Anterior cingulate cortex (tissue), 58 donors: ENCODE measurements at places on chromosomes 4 and X.

GRCh38 chr4:140305053-140305452, 68.4 kb upstream of the SCOC start:
- DNase-seq = no peak

GRCh38 chr4:10656988-10657387, 27.6 kb downstream of the CLNK start:
- no peak for DNase-seq

GRCh38 chr4:81196126-81196650, 18.8 kb downstream of the PRKG2 start:
- no peak for DNase-seq

DNA sequence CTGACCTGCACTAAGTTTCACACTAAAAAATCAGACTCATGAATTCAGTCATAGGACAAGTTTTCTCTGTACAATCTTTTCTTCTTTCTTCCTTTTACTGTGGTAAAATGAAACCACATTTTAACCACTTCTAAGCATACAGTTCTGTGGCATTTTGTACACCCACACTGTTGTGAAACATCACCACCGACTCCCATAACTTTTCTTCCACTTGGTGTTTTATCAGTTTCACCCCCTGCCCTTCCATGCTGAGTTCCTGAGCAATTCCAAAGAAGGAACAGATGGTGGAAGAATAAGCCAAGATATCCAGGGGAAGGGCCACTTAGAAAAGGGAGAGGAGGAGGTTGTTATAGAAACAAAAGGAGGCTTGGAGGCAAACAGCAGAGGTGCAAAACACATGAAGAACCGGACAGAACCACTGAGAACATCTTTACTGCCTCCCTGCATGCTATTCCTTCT, 22.6 kb downstream of the SLC25A4 start:
- DNase-seq = no peak

DNA sequence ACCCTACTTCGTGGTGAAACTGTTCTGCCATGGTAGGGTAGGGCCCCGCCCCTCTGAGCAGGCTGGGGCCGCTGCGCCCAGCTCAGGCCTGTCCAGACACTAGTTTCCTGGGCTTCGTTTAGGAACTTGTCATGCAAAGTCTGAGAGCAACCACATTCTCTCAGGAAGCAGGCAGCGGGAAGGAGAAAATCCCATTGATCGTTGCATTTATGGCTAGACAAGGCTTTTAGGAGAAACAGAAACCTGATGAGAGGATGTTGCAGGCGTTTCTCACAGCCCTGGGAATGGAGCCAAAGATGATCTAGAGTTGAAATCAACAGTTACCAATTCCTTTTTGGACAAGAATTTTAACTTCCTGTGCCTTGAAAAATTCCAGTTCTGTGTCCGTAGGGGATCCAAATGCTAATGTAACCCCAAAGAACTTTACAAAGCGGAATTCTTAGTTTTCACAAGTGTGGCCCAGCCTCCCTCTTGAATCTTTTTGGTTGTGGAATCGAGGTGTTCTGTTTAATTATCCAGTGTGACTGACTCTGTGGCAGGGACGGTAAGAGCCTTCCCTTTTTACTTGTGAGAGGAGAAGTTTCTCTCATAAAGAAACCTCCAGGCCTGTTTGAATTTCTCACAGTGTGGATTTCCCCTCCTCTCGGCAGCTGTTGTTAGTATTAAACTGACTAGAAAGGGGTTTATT, 4.5 kb upstream of the CXCL9 start:
- no peak for DNase-seq

DNA sequence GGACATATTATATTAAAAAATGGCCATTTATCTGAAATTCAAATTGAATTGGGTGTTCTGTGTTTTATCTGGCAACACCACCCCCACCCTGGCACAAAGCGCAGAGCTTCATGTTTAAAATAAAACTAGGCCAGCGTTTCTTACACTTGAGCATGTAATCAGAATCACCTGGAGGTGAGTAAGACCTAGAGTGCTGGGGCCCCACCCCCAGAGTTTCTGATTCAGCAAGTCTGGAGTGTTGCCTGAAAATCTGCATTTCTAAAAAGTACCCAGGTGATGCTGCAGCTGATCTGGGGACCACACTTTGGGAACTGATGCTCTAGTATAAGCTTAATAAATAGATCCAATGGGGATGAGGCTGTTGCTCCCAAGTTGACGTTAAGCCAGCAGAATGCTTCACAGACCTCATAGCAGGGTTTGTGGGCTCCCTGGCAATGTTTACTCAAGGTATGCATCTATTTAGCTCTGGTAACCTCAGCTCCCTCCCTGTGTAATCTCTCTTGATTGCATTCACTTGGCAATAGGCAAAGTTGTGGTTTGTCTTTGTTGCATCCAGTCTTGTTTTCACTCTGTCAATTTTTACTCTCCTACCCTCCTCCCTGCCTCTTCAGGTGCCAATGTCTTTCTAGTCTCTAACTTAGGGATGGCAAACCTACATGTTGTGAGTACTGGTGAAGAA, 99.8 kb upstream of the TEX13D start:
- no peak for DNase-seq

GRCh38 chr4:109248322-109248900, 54.0 kb downstream of the COL25A1 start:
- no peak for DNase-seq

- no peak for DNase-seq
Measured at GRCh38 chr4:153877898-153878297, 89.0 kb upstream of the SFRP2 start.

- DNase-seq = no peak
Measured at GRCh38 chrX:24858004-24858746, 157.6 kb downstream of the ARX start.

DNA sequence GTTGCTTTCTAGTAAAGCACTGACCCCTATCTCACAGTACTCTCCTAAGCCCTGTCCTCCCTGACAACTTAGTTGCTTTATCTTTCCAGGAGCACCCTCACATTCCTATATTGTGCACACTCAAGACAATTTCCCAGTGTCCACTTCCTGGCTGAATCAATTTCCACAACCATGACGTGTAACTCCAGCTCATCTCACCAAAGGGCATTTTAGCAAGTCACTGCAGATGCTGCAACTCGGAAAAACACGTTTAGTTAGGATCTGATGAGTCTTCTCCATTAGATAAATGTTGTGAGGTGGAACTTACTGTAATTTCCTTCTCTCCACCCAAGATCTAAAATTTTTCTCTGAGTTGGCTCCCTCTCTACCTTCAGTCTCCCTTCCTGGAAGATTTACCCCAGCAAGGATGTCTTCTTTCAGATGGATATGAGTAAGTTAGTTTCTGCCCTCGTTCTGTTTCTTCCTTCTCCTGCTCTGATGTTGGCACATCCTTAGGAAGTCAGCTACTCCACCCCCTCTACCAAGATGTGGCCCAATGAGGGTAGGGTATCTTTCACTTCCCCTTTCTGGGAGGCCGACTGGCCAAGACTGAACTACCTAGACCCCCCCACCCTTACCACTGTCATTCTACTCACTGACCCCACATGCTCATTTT, 28.8 kb upstream of the IL13RA1 start:
- no peak for DNase-seq

GRCh38 chr4:23835774-23836478, 53.9 kb downstream of the PPARGC1A start:
- no peak for DNase-seq

GRCh38 chr4:7295911-7296660, 103.7 kb downstream of the SORCS2 start:
- no peak for DNase-seq

GRCh38 chr4:173766171-173766600, 236.2 kb upstream of the HAND2 start:
- no peak for DNase-seq

GRCh38 chr4:80471756-80472155, 136.2 kb downstream of the CFAP299 start:
- DNase-seq = no peak
